CD8-positive, alpha-beta memory T cell (primary cell): ENCODE measurements at places on chromosomes 7 and 10.
A peak's percentile ranks its signal among the peaks of the same experiment; 100 is the strongest.

DNA sequence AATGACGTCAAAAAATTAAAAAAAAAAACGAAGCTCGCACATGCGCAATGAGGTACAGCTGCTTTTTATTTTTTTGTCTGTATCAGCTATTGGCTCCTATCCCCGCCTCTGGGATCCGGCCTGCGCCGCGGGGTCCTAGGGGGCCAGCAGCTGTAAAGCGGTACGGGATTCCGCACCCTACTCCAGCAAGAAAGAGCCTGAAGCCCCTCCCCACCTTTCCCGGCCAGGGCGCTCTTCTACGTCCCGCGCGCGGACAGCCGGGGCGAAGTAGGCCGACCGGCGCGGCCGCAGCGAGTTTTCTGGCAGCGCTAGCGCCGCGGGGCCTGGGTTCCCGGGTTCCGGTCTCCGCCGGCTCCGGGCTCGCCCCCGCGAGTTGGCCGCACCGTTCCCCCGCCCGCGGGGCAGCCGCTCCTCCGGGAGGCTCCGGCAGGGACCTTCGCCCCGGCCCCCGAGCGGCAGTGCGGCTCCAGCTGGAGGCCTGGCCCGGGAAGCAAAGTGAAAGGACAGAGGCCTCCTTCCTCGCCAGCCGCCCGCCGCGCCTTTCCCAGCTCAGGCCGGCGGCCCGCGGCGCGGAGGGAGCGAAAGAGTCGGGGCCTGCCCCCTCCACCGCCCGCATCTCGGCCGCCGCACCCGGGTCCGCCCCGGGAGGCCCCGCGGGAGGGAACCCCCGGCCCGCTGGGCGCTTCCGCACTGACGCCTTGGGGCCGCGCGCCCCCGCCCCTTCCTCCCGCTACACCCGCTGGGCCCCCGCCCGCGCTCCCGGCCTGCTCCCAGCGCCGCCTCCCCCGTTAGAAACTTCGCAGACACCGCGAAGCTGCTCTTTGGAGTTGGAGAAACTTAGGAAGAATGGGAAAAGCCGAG, 4.7 kb upstream of the SPAG6 start:
- peak; percentile 47 for DNase-seq

DNA sequence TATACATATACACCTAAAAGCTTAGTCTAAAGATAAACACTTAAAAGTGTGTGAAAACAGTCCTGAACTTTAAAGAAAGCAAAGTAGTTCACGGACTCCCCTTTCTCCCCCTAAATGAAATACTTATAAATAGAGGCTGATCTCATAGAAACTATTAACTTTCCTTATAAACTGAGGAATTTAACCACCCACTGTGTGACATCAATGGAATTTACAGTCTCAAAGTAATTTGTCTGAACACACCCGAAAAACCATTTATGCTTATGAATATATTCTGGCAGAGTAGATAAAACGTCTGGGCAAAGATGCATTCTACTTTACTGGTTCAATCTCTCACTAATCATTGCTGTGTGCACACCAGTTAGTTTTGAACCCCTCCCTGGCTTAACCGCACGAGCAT, 181.8 kb upstream of the DGKB start:
- no peak for DNase-seq

DNA sequence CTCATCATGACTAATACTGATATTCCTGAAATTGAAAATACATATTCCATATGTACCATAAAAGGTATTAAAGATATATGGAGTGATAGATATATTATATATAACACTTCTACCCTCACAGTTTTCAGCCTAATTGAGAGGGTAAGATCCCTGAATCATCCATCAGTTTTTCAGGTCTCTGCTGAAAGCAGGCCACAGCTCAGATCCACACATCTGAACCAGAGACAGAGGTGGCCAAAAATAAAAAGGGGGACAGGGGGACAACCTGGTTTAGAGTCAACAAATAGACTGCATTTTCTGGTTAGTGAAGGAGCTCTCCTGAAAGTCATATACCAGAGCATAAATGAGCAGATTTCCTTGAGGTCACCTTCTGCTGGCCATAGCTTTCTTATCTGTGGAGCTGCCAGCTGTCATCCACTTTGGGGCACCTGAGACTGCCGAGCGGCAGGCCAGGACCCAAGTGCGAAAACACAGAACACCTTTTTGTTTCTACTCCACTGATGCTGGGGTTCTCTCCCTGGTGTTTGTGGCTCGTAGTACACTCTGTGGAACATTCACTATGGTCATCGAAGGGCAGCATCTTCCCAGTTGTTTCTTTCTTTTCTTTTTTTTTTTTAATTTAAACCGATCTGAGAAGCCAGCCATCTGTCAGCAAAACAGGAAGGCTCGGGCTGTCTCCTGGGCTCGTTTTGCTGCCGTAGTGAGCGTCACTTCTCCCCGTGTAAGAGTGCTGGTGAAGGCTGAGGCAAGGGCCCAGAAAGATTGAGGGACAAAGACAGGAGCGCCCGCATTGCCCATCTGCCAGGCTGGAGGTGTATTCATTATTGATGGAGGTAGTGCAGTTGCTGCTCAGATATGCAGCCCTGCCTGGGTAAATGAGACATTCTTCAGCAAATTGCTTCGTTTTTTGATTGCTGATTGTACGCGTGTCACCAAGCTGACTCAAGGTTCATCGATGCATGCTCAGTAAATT, 13.5 kb downstream of the IKZF1 start:
- DNase-seq, result no peak

- DNase-seq, result no peak
These were observed 205.9 kb downstream of the ARL4A start for GRCh38 chr7:12893292-12893691.

GRCh38 chr7:122485856-122486255, 181.3 kb upstream of the FEZF1 start:
- DNase-seq, result no peak

DNA sequence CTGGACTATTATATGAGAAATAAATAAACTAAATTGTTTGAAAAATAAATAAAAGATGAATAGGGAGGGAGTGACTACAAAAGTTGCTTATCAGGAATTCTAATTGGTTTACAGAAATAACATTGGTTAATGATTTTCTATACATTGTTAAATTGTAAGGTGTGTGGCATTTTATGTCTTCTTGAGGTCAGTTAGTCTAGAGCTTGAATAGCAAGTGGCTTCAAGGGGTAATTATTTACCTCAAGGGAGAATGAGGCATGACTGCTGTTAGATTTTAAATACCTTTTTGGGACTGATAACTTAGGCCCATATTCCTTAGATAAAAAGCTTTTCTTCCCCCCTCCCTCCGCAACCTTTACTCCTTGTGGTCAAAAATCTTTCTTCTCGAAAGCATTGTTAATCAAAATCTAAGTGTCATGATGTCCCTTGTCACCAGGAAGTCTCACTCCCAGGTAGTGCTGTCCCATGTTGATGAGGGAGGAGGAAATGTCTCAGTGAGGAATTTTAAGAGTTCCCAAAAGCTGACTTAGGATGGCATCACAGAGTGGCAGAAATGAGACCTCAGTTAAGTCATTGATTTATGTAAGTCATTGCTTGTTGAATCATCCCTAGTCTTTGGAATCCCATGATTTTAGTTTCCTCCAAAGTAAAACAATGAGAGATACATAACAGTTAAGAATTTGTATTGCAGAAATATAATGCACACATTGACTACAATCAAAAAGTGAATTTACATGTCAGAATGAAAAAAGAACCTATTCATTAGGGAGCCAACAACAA, 71.5 kb downstream of the MAPK8 start:
- no peak for DNase-seq

DNA sequence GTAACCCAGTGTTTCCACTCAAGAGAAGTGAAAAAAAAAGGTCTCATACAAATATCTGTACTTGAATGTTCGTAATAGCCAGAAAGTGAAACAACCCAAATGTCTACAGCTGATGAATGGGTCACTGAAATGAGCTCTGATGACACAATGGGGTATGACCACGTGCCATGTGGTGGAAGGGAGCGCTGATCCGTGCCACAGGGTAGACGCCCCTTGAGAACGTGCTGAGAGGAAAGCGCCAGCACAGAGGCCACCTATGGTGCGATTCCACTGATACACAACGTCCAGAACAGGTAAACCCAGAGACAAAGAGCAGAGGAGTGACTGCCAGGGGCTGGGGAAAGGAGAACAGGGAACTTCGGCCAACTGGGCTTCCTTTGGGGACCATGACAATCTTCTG, 50.3 kb downstream of the MAD1L1 start:
- no peak for DNase-seq

DNA sequence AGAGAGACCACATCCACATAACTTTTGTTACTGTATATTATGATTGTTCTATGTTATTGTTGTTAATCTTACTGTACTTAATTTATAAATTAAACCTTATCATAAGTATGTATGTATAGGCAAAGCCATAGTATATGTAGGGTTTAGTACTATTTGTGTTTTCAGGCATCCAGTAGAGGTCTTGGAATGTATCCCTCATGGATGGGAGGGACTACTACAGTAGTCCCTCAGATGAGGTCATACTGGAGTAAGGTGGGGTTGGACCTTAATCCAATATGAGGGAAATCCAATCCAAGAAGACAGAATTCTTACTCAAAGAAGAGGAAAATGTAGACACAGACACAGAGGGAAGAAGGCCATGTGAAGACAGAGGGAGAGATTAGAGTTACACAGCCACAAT, 34.1 kb upstream of the MALRD1 start:
- no peak for DNase-seq

DNA sequence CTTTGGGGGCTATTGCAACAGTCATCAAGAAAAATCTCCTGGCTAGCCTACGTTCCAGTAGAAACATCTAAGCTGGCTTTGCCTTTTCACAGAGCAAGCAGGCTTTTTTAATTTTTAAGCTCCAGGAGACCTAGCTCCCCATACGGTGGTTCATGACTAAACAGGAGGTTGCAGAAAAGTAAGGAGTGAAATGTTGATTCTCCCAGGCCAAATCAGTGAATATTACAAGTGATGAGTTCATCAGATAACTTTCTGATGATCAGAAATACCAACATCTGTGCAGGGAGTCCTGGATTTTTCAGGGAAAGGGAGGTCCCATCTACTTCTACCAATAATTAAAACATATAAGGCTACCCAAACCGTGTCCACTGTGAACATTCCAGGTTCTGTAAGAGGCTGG, 477.3 kb upstream of the CELF2 start:
- DNase-seq, result no peak

DNA sequence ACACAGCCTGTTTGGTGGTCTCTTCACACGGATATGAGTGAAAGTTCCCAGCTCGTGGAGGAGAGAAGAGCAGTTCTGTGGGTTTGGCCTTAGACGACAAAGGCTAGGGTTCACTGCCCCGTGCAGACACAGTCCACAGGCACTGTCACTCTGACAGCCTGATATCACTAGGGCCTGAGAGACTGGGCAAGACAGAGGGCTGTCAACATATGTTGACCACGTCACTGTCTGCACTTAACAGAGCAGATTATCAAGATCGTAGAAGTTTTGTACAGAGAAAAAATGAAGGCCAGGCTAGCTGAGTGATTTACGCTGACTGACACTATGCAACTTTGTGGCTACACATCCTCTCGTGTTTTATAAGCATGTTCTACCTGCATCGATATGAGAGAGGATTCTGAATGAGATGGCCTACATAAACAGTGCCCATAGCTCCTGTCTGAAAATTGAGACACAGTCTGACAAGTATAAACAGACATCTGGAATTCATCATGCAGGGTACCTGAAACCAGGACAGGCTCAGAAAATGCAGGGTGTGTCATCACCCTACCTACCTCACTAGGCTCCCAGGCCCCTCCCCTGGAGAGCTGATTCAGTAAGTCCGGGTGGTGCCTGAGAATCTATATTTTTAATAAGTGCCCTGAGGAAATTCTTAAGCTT, 120.0 kb downstream of the SGMS1 start:
- DNase-seq, result no peak

GRCh38 chr10:36888925-36889573, 236.3 kb upstream of the ANKRD30A start:
- no peak for DNase-seq

- DNase-seq, result no peak
These were observed 219.6 kb downstream of the CACNB2 start for GRCh38 chr10:18359812-18360211.

DNA sequence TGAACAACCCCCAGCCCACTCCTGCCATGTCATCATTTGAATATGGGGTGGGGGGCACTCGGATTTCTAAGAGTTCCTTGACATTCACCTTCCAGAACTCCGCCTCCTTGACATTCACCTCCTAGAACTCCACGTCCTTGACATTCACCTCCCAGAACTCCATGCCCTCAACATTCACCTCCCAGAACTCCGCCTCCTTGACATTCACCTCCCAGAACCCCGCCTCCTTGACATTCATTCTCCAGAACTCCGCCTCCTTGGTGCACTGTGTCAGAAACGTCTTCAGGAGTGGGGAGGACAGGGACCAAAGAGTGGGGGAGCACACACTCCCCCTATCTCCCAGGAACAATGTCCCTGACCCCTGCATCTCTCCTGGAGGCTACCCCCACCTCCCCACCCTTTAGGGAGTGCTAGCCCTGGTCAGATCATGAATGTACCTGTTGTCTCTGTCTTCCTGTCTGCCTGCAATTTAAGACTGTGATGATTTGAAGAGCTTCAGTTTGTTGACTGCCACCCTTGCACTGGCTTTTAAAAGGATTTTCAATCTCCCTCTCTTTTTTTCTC, 110.1 kb downstream of the NPTX2 start:
- no peak for DNase-seq

DNA sequence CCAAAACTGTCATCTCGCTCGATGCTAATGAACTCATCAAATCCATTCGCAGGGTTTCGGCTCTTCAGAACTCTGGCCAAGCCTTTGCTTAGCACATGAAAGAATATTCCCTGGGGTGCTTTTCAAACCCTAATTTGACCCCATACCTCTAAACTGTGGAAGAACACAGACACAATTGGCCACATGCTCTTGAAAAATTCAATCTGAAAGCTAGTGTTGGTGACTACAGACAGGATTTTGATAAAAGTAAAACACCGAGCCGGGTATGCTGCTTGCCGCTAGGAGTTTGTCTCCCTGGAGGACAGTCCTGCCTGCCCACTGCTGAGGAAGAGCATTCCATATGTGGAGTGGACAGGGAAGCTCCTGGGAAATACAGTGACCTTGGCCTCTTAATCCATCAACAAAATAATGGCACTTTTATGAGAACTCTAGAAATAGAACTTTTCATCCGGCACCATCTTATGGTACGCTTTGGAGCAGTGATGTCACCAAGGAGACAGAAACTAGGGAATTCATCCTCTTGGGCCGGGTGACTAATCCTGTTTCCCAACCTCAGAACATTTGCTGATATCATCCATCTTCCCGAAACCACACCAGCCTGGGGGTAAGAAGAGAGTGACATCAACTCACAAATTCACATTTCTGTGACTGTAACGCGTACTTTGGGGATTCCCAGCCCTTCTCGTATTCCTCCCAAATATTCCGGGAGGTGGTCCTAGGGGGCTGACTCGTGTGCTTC, 34.2 kb downstream of the MTURN start:
- DNase-seq, result no peak

DNA sequence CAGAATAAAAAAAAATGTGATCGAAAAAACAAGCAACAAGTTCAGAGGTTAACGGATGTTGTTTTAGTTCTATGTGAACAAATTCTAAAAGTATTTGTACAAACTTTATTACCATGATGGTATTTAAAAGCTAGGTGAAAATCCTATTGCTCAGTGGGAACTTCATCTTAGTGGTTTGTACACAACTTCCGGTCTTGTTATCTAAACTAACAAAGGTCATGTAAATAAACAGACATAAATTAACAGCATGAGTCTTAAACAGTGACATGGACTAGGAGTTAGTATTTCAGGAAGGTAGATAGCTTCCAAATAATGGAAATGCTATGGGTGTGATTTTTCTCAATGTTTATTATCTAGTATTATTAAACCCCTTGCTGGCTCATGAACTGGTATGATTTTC, 83.8 kb downstream of the SPAG6 start:
- no peak for DNase-seq

- no peak for DNase-seq
These were observed 42.0 kb downstream of the ANXA8 start for GRCh38 chr10:47441938-47442337.
